ENCODE measurements at places on chromosomes 11 and 22.

GRCh38 chr22:29040385-29041275 lies 21.0 kb downstream of the C22orf31 start:
- DNase-seq = peak; percentile 79

- peak; percentile 47 for DNase-seq
Measured at GRCh38 chr11:10488934-10489691, 34.0 kb downstream of the AMPD3 start.

DNA sequence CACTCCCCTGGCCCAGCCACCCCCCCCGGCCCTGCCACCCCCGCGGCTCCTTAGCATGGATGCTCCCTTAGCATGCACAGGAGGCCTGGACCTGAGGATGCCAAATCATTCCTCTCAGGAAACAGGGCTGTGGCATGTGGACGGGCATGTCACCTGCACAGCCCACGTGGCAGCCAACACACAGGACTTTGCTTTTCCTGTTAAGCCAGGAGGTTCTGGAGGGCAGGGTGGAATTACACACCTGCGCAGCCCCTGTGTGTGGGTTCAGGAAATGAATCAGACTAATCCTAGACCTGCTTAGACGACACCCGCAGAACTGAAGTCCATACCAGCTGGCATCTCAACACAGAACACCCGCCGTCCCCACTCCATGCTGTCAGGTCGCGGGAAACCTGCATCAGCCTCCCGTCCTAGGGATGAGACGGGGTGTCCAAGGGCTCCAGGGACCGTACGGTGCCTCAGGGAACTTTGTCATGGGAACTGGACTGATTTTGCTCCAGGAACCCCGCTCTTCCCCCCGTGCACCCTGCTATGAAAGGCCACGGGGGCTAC lies 10.2 kb downstream of the CERK start:
- DNase-seq = no peak

- DNase-seq = no peak
Measured at GRCh38 chr22:33520904-33521780, 399.1 kb downstream of the LARGE1 start.

DNA sequence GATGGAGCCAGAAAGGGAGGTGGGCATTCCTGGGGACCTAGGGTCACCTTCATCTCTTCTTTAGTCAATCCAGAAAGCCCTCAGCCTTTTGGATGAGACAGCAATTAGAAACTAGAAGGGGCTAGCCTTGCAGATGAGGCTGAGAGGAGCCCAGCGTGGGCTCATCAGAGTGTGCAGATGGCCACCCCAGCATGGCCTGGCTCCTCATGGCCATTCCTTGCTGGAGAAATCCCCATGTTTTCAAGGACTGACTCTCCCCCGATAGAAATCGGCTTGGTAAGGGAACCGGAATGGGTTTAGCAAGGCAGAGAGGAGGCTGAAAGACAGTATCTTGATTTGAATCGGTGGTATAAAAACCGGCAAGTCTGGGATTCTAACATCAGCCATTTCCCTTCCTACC lies 274.6 kb downstream of the BUD13 start:
- no peak for DNase-seq

GRCh38 chr11:2945031-2945756 lies 16.0 kb upstream of the PHLDA2 start:
- no peak for DNase-seq

- DNase-seq = no peak
Measured at GRCh38 chr11:119745112-119745511, 16.1 kb upstream of the NECTIN1 start.

DNA sequence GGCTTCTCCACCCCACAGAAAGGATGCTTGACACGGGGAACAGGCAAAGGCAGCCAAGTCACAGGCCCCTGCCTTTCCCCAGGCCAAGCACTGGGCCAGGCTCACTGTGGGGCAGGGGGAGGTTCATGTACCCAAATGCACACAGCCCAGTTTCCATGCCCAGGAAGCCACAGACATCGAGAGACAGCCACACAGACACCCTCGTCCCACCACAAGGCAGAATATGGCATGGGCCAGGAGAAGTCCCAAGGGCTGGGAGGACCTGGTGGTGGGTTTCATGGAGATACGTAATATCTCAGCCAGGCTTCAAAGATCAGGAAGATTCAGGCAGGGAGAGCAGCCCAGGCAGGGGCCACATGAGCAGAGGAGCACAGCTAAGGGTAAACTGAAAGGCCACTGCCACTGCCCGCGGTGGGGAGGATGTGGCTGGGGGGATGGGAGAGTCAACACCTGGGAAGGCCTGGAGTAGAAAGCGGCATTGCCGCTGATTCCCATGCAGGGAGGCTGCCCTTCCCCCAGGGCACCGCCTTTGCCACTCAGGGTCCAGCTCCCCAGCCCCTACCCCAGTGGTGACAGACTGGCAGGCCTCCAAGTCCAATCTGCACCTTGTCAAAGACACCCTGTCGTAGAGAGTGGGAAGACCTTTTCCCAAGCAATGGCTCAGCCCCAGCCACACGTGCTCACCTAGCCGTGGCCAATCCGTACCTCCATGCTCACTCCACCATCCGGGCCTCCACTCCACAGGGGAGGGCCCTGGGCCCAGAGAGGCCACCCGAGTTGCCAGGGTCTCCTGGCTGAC lies 2.4 kb upstream of the MFNG start:
- no peak for DNase-seq

- DNase-seq = no peak
Measured at GRCh38 chr11:1864231-1864630, 11.3 kb downstream of the LSP1 start.

- DNase-seq = no peak
Measured at GRCh38 chr11:125951731-125952130, 5.9 kb downstream of the VSIG10L2 start.

GRCh38 chr11:8584511-8584910 lies 9.5 kb downstream of the STK33 start:
- no peak for DNase-seq

Data from hematopoietic multipotent progenitor cell treated with erythropoietin and hydrocortisone succinate and interleukin-3 and kit ligand, for 17 days (in vitro differentiated cells).